ENCODE measurements at places on chromosomes 12 and 14.

DNA sequence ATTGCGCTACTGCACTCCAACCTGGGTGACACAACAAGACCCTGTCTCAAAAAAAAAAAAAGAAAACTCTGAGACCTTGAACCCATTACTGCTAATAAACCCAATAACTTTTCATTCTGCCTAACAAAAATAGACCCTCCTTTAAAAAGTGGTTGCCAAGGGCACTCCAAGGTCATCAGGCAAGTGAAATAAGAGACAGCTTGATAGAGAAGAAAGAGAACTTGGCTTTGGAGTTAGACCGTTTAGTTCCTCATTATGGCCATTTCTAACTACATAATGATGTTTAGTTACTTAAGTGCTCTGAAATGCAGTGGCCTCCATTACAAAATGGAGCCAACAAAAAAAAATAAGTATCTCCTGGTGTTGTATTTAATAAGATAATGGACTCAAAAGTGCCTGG, 55.9 kb downstream of the PHLDA1 start:
- no peak for DNase-seq

- DNase-seq = no peak
Measured at GRCh38 chr12:77648716-77649115, 182.0 kb upstream of the NAV3 start.

DNA sequence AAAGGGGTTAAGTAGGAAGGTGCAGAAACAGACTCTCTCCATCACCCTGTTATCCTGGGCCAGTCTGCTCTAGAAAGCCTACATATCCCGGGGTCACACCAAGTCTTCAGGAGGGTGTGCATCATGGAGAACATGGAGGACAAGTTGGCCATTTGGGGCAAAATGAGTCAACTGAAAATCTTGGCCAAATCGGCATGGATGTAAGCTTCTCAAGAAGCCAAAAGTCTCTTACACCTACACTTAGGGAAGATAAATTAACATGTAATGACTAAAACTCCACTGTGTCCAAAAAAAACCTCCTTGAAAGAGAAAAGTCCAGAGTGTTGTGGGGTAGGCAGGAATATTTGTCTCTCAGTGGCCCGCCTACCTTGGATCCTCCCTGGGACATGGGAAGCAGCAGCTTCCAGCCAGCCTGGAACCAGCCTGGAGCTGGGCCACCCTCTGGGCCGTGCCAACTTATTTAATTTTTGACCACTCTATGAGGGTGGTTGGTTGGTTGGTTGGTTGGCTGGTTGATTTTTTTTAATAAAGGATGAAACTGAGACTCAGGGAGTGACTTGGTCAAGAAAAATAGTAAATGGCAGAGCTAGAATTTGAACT, 17.9 kb upstream of the TC2N start:
- no peak for DNase-seq

DNA sequence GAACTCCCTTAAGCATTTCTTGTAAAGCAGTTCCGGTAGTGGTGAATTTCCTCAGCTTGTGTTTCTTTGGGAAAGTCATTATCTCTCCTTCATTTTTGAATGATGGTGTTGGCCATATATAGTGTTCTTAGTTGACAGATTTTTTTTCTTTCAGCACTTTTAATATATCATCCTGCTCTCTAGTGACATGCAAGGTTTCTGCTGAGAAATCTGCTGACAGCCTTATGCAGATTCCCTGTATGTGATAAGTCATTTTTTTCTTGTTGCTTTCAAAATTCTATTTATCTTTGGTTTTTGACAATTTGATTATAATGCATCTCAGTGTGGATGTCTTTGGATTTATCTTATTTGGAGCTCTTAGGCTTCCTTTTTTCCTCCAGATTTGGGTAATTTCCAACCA, 135.7 kb downstream of the PTPRO start:
- DNase-seq = no peak

DNA sequence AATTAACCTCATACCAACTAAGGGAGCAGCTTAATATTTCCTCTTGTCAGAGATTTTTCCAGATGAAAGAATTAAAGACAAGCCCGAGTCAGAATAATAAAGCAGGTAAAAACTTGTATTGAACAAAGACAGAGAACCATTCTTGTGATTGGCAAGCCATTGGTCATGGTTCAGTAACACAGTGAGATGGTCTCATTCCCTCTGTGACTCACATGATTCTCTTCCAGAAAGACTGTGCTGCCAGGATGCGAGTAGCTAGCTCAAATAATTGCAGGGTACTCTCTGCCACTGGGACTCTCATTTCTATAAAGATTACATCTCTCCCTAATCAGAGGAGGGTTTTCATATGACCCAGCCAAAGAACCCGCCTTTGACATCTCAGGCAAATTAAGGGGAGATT, 179.4 kb downstream of the PHLDA1 start:
- DNase-seq = no peak

GRCh38 chr12:109202770-109203169, 86.4 kb downstream of the ACACB start:
- no peak for DNase-seq

All from ecto neural progenitor cell (in vitro differentiated cells).